CD4-positive, alpha-beta T cell (primary cell): ENCODE measurements at places on chromosomes 11 and 22.

- DNase-seq, result no peak
Observed at GRCh38 chr11:38005597-38005996, 1407.6 kb upstream of the RAG2 start.

GRCh38 chr22:28373831-28374230 is 305.8 kb downstream of the TTC28 start:
- no peak for DNase-seq

DNA sequence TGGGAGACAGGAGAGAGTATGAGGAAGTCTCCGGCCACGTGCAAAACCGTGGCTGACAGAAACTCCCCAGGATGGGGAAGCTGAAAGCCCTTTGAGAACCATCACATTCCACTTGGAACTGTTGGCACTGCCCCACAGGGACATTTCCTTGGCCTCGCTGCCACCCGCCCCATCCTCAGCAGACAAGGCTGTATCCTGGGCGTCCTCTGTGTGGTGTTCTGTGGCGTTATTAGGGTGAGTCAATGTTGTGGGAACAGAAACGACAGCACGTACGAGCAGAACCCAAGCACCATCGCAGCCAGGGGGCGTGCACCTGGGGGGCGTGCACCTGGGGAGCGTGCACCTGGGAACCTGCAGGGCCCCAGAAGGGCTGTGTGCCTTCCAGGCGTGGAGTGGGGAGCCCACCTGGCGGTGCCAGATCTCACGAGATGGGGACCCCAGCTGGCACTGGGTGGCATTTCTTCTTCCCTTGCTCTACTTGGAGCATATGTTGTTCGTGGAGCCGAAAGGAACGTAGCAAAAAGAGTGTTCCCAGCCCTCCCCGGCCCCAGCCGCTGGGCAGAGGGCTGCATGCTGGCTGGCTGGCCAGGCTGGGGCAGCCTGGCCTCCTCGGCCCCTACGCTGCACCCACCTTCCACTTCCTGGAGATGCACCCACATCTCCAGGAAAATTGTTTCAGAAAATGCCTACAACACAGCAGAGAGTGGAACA is 35.4 kb downstream of the NFAM1 start:
- DNase-seq, result no peak

- no peak for DNase-seq
Observed at GRCh38 chr11:14061721-14062120, 99.2 kb downstream of the SPON1 start.

- DNase-seq, result no peak
Observed at GRCh38 chr22:39746600-39747262, 146.8 kb downstream of the ENTHD1 start.

DNA sequence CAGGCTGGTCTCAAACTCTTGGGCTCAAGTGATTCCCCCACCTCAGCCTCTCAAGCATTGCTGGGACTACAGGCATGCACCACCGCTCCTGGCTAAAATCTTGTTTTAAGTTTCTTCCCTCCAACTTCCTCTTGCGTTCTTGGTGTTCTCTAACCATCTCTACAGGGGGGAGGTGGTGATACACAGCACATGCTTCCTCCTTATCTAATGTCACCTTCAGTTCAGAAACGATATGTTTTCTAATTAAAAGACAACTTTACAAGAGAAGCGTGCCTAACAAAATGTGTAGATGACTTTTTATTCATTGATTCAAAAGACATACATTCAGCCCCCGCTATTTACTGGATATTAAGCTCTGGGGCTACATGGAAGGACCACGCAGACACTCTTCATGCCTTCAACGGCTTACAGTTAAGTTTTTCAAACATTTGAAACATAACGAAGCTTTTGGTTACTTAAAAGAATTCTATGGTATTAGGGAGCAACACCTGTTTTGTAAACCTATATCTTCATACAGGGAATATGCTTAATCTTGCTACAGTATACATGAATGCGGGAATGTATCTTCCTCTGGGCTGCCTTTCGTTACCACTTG is 933 bp upstream of the DLAT start:
- peak; percentile 39 for DNase-seq

- DNase-seq, result no peak
Observed at GRCh38 chr11:86155200-86155844, 86.4 kb upstream of the PICALM start.

DNA sequence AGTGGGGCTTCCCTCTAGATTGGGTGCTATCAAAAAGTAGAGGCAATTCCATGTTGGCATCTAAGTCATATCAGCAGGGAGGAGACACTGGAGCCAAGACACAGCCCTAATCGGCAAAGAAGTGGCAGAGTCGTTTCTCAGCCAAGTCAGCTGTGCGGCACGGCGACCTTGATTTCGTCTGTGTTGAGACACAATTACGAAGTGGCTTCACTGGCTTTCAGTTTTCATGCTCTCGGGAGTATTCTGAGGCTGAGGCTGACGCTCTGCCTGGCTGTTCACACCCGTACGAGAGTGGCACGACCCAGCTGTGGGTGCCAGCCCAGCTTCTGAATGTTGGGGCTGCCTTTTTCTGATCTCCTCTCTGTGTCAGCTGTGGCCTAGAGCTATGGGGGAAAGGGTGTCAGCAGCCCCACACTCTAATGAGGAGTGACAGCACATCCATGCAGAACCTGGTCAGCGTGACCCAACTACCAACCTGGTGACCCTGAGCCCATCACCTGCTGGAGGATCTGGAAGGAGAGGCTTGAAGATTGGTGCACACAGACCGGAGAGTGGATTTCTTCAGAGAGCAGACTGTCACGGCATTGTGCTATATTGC is 105.7 kb upstream of the TMEM45B start:
- DNase-seq, result no peak

GRCh38 chr11:43905813-43906241 is 25.2 kb downstream of the ALKBH3 start:
- no peak for DNase-seq

- DNase-seq, result no peak
Observed at GRCh38 chr11:118679483-118679882, at the start of gene TREH. Gene TREH (minus strand): TSS chr11:118679650. CDS start chr11:118679627, 23 bp downstream.

- no peak for DNase-seq
Observed at GRCh38 chr11:103628121-103628520, 408.3 kb upstream of the DDI1 start.

- DNase-seq, result no peak
Observed at GRCh38 chr11:73273222-73273895, 1.2 kb downstream of the P2RY6 start.

DNA sequence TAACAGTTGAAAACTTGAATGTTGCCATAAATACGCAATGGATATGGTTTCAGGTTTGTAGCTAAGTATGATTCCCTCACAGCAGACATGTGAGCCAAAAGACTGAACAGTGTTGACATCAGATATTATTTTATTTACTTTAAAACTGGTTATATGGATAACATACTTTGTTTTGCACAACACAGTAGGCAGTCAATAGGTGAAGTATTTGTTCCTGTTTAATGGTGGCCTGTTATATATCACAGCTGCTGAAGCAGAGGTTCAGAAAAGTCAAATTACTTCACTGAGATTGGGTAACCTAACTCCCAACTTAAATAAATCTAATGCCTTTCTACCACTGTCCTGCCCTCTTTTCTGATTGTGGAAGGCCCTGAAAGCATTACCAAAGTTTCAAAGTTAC is 44.6 kb downstream of the YAP1 start:
- no peak for DNase-seq

- DNase-seq, result no peak
Observed at GRCh38 chr11:60740573-60740972, 16.1 kb downstream of the MS4A18 start.

- no peak for DNase-seq
Observed at GRCh38 chr22:22446517-22446916, 62.0 kb downstream of the ZNF280B start.

GRCh38 chr11:102493524-102493923 is 37.0 kb downstream of the MMP7 start:
- DNase-seq, result no peak

DNA sequence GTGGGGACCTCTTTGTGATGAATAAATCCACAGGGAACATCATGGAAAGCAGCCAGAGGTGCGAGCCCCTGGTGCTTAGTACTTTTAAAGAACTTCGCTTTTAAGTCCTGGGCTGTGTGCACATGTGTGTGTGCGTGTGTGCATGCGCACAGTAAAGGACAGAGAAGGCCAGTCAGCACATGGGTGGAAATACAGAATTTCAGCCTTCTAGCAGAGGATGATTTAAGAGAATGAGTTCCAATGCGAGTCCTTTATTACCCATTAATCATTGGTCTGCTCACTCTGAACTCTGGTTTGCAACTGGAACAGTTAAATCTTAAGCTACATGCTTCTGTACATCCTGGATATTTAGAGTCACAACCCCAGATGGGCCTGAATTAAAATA is 18.9 kb downstream of the TEAD1 start:
- DNase-seq, result no peak

GRCh38 chr11:61930933-61931332 is 13.6 kb upstream of the RAB3IL1 start:
- no peak for DNase-seq

DNA sequence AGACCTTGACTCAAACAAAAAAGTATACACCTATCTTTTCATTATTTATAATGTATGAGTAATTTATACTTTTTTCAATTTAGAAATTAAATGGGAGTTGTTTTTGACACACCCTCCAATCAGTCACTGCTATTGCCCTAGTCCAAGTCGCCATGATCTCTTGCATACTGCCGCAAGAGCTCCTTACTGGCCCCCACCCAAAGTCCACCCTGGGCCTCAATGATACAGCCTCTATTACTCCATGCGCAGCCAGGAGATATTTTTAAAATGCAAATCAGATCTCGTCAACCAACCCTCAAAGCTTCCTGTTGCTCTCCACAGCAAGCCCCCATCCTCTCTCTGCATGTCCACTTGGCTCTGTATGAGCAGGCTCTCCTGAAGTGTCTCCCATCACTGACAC is 12.8 kb upstream of the LMO1 start:
- DNase-seq, result no peak

DNA sequence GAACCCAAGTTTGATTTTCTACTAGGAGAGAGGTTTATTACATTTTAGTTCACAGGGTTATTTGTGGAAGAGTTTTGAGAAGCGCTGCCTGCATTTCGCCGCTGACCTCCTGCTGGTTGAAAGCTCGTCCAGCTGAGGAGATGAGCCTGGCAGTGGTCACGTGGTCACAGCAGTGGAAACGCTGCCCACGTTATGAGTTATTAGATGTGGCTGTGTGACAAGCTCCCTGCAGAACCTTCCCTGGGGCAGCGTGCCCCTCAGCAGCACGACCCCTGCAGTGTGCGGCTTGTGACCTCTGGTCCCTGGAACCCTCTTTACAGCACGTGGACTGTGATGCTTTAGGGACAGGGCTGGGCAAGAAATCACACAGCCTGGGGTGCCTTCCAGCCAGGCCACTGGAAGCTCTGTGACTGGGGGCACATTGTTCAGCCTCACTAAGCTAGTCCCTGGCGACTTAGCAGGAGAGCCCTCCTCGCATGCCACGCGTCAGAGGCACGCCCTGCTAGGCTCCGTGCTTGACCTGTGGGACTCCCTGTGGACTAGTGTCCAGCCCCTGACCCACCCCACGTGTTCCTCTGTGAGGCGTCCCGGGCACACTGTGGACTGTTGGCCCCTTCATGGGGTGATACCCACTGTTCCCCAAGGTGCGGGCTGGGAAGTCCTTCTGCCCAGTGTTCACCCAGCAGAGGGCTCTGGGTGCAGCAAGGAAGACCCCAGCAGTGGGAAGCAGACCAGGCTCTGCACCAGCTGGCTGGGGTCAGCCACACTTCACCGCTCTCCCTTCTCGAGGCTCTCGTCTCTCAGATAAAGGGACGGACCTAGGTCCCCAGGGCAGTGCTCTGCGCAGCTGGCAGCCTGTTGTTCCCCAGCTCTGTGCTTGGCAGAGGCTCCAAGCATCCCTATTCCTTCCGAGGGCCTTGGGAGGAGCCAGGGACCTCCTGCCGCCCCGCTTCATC is 349.5 kb downstream of the TBC1D22A start:
- no peak for DNase-seq

- DNase-seq, result no peak
Observed at GRCh38 chr11:1220941-1221721, 1.7 kb upstream of the MUC5B start.

- no peak for DNase-seq
Observed at GRCh38 chr22:32233091-32233490, 22.1 kb downstream of the SLC5A4 start.

DNA sequence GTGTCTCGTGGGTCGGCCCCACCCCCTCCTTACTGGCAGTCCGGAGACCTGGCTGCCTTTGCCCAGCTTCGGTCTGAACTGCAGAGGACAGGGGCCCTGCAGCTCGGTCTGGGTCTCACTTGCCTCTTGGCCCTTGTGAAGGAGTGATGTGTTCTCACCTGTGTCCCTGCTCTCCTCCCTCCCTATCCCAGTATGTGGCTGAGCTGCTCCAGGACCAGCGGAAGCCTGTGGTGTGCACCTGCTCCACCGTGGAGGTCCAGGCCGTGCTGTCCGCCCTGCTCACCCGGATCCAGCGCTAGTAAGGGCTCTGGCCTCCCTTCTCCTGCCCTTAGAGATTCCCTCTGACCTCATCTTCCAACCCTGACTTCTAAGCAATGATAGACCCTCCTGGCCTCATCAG is 35.7 kb upstream of the RAB1B start:
- DNase-seq, result no peak

DNA sequence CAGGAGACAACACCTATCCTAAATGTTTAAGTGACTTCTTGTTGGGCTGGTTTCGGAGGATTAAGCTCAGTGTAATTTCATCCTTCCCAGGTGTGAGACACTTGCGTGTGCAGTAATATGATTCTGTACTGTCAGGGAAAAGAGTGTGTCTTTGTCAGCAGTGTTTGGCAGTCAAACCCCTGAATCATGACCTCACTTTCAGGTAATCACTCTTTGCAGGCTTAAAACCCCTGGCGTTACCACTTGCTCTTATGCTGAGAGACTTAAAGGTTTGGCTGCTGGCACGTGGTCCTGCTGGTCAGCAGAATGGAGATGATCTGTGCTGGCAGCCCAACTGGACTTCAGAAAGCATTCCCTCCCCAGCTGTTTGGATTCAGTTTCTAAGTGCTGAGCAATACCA is 56.1 kb downstream of the APIP start:
- DNase-seq, result no peak

- no peak for DNase-seq
Observed at GRCh38 chr22:27431896-27432295, 369.7 kb downstream of the MN1 start.

DNA sequence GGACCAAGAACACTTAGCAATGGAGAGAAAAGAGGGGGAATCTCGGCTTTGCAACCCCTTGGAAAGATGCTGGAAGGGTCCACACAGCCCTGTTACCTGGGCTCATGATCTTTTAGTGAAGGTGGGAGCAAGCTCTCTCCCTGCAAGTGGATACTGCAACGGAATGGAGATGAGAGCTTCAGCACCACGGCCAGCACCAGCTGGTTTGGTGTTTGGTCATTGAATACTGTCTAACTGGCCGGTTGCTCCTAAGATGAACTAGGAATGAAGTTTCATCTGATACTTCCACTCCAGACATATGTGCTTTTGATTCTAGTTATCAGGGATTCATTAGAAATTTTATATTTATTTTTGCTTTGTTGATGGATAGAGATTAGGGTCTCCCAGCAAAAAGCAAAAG is 16.3 kb downstream of the HTR3A start:
- no peak for DNase-seq

DNA sequence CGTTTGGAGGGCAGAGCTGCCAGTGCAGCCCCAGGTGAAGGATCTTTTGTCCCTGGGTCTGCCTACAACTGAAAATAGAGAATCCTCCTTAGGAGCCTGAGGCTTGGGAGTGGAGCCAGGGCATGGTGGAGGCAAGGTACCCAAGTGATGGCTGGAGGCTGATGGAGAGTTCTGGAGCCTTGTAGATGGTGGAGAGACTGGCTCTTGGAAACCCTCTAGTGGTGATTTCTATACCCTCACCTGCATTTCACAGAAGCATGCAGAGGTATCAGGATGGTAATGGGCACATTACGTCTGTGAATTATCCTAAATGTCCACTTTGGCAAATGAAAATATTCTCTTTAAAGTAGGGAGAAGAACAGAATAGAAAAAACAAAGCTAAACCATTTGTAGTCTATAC is 44.4 kb downstream of the INSC start:
- no peak for DNase-seq
